ENCODE measurements at places on chromosomes 6 and 20. TPM values are rescaled to one million over a fixed set of nuclear protein-coding genes. Genes with fewer than 3 reads are reported as not detected.

GRCh38 chr6:33199687-33200218 is 712 bp downstream of the RXRB start:
- peak overlapping the region; percentile 70 for H3K4me3 ChIP-seq
- peaks cover 40% of the 10 kb centered on the region for H3K36me3 ChIP-seq
- H3K27ac ChIP-seq = peak overlapping the region; percentile 99
- peak; percentile 69 for DNase-seq
- H3K4me1 ChIP-seq = peaks cover 21% of the 10 kb centered on the region
- no peaks in the 10 kb centered on the region for H3K27me3 ChIP-seq

Gene GTSF1L
- 0.75 TPM for polyA plus RNA-seq

- no peak overlapping the region for H3K4me3 ChIP-seq
- H3K27me3 ChIP-seq = no peaks in the 10 kb centered on the region
- H3K4me1 ChIP-seq = peaks cover 5% of the 10 kb centered on the region
- DNase-seq = no peak
- peak overlapping the region; percentile 76 for H3K27ac ChIP-seq
- no peaks in the 10 kb centered on the region for H3K36me3 ChIP-seq
Observed at GRCh38 chr6:56659721-56660380, 17.2 kb upstream of the DST start.

- H3K27me3 ChIP-seq = peaks cover 13% of the 10 kb centered on the region
- H3K27ac ChIP-seq = no peak overlapping the region
- no peak overlapping the region for H3K4me3 ChIP-seq
- no peaks in the 10 kb centered on the region for H3K36me3 ChIP-seq
Observed at GRCh38 chr20:51487565-51488268, 54.8 kb downstream of the NFATC2 start.

- H3K4me1 ChIP-seq = no peaks in the 10 kb centered on the region
- H3K27ac ChIP-seq = no peak overlapping the region
- no peak overlapping the region for H3K4me3 ChIP-seq
- no peaks in the 10 kb centered on the region for H3K27me3 ChIP-seq
- peaks cover 10% of the 10 kb centered on the region for H3K36me3 ChIP-seq
- no peak for DNase-seq
Observed at GRCh38 chr20:13821876-13822275, 37.0 kb downstream of the NDUFAF5 start.

DNA sequence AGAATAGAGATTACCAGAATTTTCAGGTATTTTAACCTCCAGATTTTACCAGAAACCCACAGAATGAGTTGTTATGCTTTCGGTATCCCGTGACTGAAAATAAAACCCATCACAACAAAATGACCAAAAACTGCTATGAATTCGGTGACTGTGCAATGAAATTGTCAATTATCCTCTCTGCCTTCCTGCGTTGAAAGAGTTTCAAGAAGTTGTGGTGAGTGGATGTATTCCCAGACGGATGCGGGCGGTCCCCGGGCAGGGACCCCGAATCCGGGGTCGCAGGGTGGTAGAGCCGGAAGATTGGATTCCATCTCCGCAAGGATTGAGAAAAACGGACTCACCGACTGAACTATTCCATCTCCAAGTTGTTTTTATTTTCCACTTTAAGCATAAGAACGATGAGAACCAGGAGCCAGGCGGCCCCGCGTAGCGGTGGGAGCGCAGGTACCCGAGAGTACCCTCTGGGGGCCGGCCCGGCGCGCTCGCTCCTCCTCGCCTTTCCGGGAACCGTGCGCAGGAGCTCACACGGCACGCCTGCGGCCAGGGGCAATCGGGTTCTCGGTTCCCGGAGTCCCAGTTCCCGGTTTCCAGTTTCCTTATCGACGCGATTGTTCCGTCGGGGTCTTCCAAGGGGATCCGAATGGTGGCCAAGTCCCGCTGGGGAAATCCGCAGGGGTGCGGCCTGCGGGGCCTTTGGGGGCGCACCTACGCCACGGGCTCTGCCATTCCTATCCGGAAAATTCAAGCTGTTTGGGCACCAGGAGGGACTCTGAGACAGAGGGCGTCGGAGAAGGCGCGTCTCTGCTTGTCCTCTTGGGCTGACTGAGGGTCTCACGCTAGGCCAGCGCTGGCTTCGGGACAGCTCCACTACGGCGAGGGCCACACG is 104.9 kb upstream of the PRDM1 start:
- H3K27ac ChIP-seq = no peak overlapping the region
- no peaks in the 10 kb centered on the region for H3K4me1 ChIP-seq
- peaks cover 68% of the 10 kb centered on the region for H3K27me3 ChIP-seq
- no peak overlapping the region for H3K4me3 ChIP-seq

Data from thymus (tissue), 14 donors.